ENCODE measurements at places on chromosomes 7 and 10.

DNA sequence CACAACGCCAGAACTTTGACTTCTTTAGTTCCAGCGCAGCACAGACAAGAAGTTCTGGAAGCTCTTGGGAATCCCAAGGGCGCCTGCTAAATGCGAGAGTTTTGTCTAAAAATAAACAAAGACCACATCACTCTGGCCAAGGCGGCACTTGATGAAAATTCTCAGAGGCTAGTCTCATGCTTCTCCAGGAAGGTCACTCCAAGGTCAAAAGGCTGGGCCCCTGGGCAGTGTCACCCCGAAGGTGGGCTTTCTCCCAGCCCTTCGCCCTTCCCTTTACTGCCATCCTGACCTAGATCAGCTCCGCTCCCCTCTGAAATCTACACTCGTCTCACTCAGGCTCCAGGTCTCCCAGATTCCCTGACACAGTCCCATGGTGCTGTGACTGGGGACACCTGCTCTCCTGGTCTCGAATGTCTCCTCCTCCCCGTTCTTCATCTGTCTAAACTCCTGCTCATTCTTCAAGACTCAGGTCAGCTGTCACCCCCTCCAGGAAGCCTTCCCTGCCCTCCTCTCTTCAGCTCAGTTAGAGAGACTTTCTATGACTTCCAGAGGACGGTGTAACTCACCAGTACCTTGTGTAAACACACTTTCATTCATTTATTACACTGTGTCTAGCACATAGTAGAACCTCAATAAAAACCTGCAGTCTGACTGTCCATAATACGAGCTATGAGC lies 10.5 kb downstream of the FAM53B start:
- no peak for DNase-seq
- H3K27me3 ChIP-seq, result no peaks in the 10 kb centered on the region
- H3K4me1 ChIP-seq, result peaks cover 66% of the 10 kb centered on the region
- H3K36me3 ChIP-seq, result peaks cover 29% of the 10 kb centered on the region
- peak overlapping the region; percentile 67 for H3K4me3 ChIP-seq
- peak overlapping the region; percentile 63 for H3K27ac ChIP-seq

DNA sequence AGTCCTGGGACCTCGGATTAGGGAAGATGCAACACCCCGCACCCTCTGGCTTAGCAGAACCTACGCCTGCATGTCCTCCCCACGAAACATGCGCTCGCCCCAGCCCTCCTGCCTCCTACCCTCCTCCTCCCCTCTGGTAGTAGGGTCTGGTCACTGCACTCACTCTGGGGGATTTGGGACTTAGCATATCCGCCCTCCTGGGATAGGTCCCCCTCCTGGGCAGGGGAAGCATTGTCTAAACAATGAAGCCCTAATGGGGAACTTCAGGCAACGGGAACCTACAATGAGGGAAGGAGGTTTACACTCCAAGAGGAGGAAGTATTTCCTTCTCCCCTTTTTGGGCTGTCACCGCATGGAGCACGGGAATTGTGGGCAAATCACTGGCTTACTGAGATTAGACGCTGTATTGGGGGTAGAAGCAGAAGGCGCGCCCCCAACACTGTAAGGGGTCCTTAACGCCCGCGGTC lies 892 bp downstream of the CRHR2 start:
- H3K27ac ChIP-seq, result no peak overlapping the region
- H3K4me1 ChIP-seq, result peaks cover 9% of the 10 kb centered on the region
- no peak for DNase-seq
- H3K36me3 ChIP-seq, result no peaks in the 10 kb centered on the region
- no peak overlapping the region for H3K4me3 ChIP-seq

- no peak overlapping the region for H3K27ac ChIP-seq
- H3K4me3 ChIP-seq, result no peak overlapping the region
- DNase-seq, result no peak
- H3K4me1 ChIP-seq, result no peaks in the 10 kb centered on the region
- no peaks in the 10 kb centered on the region for H3K27me3 ChIP-seq
Observed at GRCh38 chr10:20688797-20689544, 208.1 kb downstream of the NEBL start.

DNA sequence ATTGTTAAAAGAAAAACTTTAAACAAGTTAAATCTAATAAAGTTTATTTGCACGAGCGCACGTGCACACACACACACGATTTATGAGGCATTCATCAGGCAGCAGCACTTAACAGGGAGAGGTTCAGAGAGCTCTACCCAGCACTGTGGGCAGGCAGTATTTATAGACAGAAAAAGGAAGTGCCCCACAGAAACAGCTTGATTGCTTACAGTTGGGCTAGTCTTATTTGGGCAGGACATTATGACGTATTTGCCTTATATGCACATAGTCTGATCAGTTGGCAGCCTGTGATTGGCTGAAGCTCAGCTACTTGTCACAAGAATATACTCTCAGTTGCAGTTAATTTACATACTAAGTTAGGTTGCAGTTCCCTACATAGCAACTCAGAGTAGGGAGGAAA lies 1.2 kb upstream of the SDHAF3 start:
- no peak overlapping the region for H3K27ac ChIP-seq
- H3K4me3 ChIP-seq, result no peak overlapping the region
- peaks cover 6% of the 10 kb centered on the region for H3K36me3 ChIP-seq
- DNase-seq, result peak; percentile 57
- peaks cover 21% of the 10 kb centered on the region for H3K4me1 ChIP-seq
- H3K27me3 ChIP-seq, result no peaks in the 10 kb centered on the region

DNA sequence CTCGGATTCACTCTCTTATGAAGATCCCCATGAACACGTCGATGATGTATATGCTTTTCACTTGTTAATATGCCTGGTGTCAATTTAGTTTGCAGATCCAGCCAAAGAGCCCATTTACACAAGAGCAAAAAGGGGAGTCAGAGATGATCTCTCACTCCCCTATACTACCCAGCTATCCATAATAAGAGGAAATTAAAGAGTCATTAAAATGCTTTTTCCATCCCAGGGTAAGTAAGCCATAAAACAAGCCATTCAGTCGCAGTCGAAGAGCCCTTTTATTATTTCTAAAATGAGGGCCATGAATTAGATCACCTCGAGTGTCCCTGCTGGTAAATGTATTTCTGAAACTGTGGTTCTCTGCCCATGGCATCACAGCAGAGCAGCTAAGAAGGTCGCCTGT lies 41.2 kb downstream of the CHCHD3 start:
- H3K27ac ChIP-seq, result no peak overlapping the region
- H3K36me3 ChIP-seq, result peaks cover 5% of the 10 kb centered on the region
- no peaks in the 10 kb centered on the region for H3K27me3 ChIP-seq
- H3K4me3 ChIP-seq, result no peak overlapping the region

DNA sequence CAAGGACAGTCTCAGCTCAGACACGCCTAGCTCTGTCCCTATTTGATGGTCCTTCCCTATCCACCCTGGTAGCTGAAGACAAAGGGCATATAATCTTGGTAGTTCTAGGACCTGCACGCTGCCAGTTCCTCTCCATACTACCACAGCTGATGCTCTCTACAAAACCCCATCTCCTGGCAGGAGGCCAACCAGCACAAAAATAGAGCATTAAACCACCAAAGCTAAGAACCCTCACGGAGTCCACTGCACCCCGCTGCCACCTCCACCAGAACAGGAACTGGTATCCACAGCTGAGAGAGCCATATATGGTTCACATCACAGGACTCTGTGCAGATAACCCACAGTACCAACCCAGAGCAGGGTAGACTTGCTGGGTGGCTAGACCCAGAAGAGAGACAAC lies 299.4 kb downstream of the LRRTM3 start:
- no peak overlapping the region for H3K4me3 ChIP-seq
- DNase-seq, result no peak
- no peaks in the 10 kb centered on the region for H3K4me1 ChIP-seq
- H3K27ac ChIP-seq, result no peak overlapping the region
- peaks cover 2% of the 10 kb centered on the region for H3K27me3 ChIP-seq
- H3K36me3 ChIP-seq, result no peaks in the 10 kb centered on the region

DNA sequence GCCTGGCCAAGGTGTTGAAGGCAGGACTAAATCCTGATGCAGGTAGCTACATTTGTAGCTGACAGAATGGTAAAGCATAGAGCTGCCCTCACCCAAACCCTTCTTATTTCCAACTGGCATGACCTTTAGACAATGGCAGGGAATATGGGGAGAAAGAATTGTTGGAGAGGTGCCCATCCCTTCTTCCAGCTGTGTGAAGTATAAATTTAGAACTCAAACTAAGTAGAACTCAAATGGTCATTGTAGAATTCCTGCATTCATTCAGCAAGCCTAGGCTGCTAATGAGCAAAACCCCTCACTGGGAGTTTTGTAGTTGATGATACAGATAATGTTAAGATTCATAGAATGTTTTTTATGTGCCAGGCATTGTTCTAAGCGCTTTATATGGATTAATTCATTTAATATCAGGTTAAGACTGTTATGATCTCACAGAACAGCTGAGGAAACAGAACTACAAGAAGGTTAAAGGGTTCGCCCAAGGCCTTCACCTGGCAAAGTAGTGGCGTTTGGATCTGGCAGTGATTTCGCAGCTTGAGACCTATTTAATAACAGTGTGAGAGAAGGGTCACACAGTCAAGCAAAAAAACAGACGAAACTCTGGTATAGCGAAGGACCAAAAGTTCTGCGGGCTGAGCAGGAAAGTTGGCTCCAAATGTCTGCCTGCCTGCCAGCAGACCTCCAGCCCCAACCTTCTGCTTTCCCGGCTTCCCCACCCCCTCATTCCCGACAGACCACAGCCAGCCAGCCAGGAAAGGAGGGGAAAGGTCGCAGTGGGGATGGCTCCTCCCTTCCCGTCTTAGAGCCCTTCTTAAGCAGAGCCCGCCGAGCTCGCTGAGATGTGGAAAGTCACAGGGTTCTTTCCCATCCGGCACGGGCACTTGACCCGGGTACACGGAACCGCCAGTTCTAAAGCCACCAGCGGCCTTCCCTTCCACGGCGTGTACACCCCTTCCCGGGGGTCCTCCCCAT lies 1.6 kb upstream of the HILPDA start:
- H3K27me3 ChIP-seq, result peaks cover 6% of the 10 kb centered on the region
- H3K36me3 ChIP-seq, result peaks cover 31% of the 10 kb centered on the region
- H3K27ac ChIP-seq, result peak overlapping the region; percentile 100

DNA sequence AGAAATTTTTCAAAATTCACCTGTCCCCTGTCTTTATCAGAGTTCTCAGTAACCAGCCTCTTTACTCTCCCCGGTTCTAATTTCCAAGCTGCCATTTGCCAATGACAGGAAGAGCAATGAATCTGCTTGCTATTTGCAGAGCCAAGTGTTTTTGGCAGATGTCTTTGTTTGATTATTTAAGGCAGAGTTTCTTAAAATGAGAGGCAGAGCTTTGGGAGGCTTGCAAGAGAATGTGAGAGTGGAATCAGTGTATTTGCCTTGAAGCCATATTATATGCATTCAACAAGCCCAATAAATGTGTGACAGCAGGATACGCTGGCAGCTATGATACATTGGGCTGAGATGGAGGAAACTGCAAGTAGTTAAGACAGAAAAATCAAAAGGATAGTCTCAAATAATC lies 196.5 kb downstream of the PHF14 start:
- DNase-seq, result no peak
- H3K36me3 ChIP-seq, result no peaks in the 10 kb centered on the region
- H3K4me3 ChIP-seq, result no peak overlapping the region
- peaks cover 2% of the 10 kb centered on the region for H3K4me1 ChIP-seq
- no peak overlapping the region for H3K27ac ChIP-seq

- no peaks in the 10 kb centered on the region for H3K27me3 ChIP-seq
- peaks cover 51% of the 10 kb centered on the region for H3K4me1 ChIP-seq
- peak overlapping the region; percentile 93 for H3K4me3 ChIP-seq
- peak overlapping the region; percentile 93 for H3K27ac ChIP-seq
- DNase-seq, result no peak
- peaks cover 61% of the 10 kb centered on the region for H3K36me3 ChIP-seq
Observed at GRCh38 chr7:111094419-111094818, 3.5 kb downstream of the LRRN3 start.

DNA sequence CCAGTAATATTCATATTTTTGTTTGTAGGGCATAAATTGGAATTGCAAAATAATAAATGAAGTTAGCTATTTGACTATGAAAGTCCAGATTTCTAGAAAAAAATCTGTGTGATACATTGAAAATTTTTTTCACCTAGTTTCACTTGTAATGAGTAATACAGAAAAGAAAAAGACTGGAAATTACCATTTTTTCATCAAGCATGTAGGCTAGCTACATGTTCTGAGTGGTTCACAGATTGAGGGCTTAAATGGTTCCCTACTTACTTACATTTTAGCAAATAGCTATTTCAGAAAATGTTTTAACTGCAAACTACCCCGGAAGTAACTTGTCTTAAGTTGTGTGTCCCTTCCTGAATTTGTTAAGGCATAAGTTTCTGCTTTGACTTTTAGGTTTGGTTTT lies 396.0 kb downstream of the PHF14 start:
- H3K27me3 ChIP-seq, result no peaks in the 10 kb centered on the region
- peak; percentile 26 for DNase-seq
- no peaks in the 10 kb centered on the region for H3K36me3 ChIP-seq
- H3K27ac ChIP-seq, result no peak overlapping the region

DNA sequence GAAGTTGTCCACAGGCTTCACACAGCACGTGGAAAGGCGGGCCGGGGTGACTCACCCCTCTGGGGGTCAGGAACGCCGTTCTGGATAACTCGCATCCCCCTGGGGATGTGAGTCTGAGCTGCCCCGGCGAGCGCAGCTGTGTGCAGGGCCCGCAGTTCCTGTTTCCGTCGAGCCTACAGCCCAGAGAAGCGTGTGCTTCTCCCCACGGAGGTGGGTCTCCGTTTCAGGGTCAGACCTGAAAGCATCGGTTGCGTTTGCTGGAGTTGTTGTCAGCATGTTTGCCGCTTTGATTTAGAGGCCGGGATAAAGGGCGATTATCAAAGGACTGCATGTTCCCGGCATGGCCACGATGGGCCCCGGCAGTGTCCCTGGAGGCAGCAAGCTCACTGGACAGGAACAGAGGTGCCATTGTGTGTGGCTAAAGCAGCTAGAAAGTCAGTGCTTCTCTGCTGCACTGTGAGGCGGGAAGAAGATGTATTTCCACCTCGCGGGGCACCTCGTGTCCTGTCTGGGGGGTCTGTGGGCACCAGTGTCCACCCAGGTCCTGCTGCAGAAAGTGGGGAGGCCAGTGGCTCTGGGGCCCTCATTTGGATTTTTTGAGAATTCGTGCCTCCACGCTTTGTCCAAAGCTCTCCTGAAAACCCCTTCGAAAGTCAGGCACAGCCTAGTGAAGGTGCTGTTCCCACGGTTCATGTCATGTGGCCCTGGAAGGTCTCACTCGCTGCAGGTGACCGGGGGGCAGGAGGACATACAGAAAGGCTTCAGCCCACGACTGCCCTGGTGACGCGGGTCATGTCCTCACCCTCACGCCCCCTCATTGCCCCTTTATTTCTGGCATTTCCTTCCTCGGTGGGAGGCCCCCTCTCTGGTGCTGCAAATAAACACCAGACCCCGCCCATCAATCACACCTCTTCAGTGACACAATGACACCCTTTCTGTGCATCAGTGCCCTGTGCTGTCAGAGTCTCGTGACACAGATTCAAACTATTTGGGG lies 27.4 kb upstream of the GDI2 start:
- H3K27me3 ChIP-seq, result no peaks in the 10 kb centered on the region
- peaks cover 11% of the 10 kb centered on the region for H3K4me1 ChIP-seq
- no peaks in the 10 kb centered on the region for H3K36me3 ChIP-seq
